Cardiac muscle cell (in vitro differentiated cells and primary cell): ENCODE measurements at places on chromosomes 3 and 15. TPM values are rescaled to one million over a fixed set of nuclear protein-coding genes. Genes with fewer than 3 reads are reported as not detected.

The FANCD2OS gene
- not detected in 2 replicates for polyA plus RNA-seq

DNA sequence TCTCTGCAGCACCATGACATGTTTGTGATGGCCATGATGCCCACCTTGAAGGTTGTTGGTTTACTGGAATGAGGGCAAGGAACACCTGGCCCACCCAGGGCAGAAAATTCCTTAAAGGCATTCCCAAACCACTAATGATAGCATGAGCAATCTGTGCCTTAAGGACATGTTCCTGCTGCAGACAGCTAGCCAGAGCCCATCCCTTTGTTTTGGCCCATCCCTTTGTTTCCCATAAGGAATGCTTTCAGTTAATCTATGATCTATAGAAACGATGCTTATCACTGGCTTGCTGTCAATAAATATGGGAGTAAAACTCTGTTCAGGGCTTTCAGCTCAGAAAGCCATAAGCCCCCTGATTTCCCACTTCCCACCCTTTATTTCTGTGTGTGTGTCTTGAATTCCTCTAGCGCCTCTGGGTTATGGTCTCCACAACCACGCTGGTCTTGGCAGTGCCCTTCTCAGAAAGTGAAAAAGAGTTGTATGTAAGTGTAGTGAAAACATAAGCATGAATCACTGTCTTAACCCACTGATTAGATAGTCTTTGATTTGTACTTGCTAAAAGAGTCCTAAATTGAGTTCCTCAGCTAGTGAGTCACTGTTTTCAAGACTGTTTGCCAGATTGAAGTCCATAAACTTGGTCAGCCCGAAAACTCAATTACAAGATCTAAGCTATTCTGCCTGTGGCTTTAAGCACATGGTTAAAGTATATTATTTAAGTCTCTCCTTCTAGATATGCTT is 19.0 kb upstream of the CCR2 start:
- peak; percentile 65 for DNase-seq

DNA sequence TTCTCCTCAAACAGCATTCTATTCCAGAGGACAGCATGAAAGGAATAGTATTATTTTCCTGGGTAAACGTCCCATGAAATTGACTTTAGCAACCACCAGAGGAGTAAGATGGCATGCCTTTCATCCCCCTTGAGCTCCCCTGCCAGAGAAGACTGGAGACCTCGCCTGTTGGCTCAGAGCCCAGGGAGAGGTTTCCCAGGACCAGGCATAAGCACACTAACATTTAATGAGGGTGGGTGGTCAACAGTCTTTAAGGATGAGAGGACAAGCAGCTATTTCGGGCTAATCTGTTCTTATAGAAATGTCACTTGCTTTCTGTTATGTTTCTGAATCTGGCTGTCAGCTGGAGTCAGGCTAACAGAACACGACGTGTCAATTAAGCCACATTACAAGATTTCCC is 390.5 kb downstream of the GABRG3 start:
- no peak for DNase-seq

The DCP1A gene
- polyA plus RNA-seq, result 67.0 and 107 TPM in 2 replicates

- no peak for DNase-seq
Measured at GRCh38 chr3:123088387-123088786, 21.6 kb downstream of the PDIA5 start.

DNA sequence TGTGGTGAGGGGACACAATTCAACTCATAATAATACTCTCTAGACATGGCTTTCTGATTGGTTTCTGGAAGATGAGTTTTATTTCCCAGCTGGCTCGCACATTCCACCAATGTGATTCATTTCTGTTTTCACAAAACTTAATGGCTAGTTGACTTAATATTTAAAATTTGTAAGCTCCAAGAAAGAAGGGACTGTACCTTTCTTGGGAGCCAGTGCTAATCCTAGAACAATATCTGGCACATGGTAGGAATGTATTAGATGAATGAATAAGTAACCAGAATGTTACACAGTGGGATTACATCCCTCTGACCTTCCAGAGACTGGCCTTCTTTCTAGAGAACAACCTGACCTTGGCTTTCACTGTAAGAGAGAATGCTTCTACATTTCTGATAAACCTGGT is 262.8 kb downstream of the RORA start:
- no peak for DNase-seq

GRCh38 chr3:36372534-36372935 is 7.8 kb upstream of the STAC start:
- peak; percentile 8 for DNase-seq

The RBMS3 gene
- 20.8 and 33.4 TPM in 2 replicates for polyA plus RNA-seq

GRCh38 chr3:161403251-161403650 is 31.9 kb upstream of the SPTSSB start:
- DNase-seq, result no peak

GRCh38 chr3:146308222-146308621 is 57.3 kb upstream of the PLSCR4 start:
- DNase-seq, result no peak

- no peak for DNase-seq
Measured at GRCh38 chr15:20643024-20643770, 101.6 kb upstream of the GOLGA6L6 start.

DNA sequence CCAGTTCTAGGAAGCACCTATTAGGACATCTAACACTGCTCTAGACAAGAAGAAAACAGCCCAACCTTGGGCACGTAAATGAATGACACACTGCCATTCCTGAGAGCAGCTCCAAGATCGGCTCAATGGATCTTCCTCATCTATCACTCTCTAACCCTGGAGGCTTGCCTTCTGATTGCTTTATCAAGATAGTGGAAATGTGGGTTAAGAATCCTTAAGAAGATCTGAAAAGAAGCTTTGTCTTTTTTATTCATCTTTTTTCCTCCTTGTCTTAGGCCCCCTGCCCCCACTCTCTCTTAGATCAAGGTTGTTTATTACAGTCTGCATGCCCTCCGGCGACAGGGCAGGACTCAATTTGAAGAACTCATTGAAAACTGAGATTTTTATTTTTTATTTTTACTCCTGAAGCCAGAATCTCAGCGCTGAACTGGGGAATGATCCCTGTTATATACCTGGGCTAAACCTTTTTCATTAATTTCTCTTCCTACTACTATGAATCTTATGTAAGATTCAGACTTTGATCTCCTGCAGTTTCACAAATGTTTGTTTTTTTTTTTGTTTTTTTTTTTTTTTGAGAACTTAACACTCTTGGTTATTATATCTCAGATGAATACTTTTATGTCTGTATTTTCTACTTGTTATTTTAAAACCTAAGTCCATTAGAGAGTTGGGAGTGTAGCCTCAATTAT is 219.5 kb downstream of the SV2B start:
- no peak for DNase-seq

DNA sequence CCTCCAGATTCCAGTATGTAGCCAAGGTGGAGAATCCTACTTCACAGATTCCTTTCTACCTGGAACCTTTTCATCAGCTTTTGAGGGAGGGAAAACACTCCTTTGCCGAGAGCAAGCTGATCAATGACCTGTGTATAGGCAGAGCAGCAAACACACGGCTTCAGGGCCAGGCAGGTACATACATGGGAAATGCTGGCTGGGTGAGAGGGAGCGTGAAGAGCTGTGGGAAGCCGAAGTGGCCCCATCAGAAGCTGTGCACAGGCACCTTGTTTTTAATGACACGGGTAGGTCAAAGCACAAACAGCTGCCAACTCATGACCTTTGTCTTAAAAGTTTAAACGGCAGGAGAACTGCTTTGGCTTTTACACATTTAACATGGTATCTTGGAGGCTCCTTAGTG is 25.3 kb downstream of the STARD5 start:
- no peak for DNase-seq

The GOLGA8T gene
- not detected in 2 replicates for polyA plus RNA-seq

GRCh38 chr3:185420762-185421161 is 57.8 kb downstream of the MAP3K13 start:
- DNase-seq, result no peak

The EPHB1 gene
- polyA plus RNA-seq, result 1.7 and 1.8 TPM in 2 replicates
